ENCODE measurements at places on chromosomes 7 and 10.
A peak's percentile ranks its signal among the peaks of the same experiment; 100 is the strongest.

DNA sequence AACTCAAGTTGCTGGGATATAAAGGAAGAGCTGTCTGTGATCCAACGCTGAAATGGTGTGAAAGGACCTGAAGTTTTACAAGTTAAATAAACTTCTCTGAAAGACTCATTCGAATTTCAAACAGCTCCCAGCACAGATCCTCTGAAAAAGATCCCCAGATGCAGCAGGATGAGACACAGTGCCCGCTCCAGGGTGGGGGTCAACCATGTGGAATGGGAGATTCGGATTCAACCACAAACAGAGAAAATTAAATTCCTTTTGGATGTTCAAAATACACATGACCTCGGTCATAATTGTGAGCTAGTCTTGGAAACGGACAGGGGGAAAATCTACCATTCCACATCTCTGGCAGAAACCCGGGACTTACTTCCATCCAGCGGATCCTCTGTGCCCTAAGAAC, 119.6 kb downstream of the PRKAG2 start:
- DNase-seq: no peak

- no peak for DNase-seq
These were observed 152.7 kb downstream of the CUX1 start for GRCh38 chr7:101969997-101970585.

- DNase-seq: no peak
These were observed 32.1 kb upstream of the A1CF start for GRCh38 chr10:50917486-50917885.

DNA sequence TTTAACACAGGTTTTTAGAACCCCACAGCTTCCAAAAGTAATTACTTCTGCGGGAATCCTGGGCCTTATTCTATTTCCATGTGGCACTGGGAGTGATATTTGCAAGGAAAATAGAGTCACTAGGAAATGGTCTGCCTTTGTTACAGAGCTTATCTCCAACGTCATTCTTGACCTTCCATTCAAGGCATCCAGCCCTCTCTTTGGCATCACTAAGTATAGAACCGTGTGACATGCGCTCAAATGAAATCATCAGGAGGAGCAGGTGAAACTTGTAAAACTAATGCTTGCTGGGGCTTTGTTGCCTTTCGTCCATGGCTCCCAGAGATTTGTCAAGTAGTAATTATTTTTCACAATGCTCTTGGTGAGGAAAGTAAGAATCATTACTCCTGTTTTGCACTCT, 73.4 kb downstream of the PAPSS2 start:
- no peak for DNase-seq

DNA sequence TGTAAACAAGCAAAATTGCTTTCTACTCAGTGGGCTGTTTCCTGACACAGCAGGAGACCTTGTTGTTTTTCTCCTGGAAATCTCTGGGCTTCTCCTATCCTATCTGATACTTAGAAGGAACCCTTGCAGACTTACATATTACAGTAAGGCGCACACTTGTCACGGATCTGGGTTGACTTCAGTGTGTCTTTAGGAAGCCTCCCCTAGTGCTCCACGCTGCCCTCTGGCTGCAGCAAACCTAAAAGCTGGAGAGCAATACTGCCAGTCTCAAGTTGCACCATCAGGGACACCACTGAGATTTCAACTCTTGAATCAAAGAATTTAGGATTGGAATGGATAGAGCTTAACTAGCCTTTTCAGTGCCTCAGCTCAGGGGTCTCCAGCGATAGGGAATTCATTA, 495.3 kb downstream of the LRMDA start:
- no peak for DNase-seq

- DNase-seq: no peak
These were observed 118.5 kb downstream of the RAB18 start for GRCh38 chr10:27622596-27622995.

DNA sequence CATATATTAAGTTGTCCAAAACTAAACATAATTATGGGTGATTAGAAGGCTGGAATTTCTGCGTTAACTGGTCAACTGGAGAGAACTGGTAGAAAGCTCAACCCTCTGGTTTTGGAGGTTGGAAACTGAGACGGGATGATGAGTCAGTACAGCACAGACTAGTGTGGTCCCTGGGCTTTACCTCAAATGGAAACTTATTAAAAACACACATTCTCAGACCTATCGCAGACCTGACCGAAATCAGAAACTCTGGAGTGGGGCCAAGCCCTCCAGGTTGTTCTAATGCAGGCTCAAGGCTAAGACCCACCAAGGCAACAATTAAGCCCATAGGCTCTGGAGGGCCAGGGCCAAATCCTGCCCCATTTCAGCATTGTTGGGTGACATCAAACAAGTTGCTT, 136.9 kb downstream of the KCNMA1 start:
- no peak for DNase-seq

DNA sequence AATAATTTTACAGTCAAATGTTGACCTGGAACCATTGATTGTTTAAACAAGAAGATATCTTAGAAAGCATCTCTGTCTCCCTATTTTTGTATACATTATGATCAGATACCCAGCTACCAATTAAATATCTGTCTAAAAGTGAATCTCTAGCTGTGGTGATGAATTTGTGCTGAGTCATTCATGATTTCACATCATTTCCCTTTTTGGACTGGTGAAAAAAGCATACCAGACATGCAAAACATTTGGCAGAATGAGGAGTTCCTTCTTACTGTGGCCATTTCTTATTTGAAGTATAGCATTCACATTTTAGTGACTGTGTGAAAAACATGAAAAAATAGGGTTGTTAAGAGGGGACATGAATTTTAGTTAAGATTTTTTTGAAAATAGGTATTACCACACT, 98.0 kb upstream of the GATA3 start:
- DNase-seq: no peak

DNA sequence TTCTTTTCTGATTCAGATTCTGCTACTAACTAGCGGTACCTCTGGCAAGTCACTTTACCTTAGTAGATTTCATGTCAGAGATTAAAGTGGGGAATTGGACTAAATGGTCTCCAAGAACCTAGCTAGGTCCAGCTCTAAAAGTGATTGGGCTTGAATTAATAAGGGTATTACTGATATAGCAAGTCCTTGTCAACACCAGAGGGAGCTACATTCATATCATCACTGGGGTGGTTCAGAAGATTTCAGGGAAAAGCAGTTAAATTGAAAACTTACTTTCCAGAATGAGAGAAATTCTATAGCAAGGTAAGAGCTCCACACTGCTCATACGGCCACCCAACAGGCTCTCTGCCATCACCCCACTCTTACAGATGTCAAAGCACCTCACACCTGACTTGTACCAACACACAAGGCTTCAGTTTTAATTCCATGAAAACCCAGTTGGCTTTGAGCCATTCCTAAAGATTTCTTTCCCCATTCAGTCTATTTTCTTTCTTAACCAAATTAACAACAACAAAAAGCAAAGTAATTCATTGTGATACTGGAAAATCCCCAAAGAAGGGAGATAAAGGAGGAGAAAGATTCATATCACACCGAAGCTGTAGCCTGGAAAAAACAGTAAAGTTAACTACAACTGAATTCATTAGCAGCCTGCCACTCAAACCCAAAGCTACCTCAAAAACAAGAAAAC, 38.0 kb upstream of the SPOCK2 start:
- DNase-seq: no peak

DNA sequence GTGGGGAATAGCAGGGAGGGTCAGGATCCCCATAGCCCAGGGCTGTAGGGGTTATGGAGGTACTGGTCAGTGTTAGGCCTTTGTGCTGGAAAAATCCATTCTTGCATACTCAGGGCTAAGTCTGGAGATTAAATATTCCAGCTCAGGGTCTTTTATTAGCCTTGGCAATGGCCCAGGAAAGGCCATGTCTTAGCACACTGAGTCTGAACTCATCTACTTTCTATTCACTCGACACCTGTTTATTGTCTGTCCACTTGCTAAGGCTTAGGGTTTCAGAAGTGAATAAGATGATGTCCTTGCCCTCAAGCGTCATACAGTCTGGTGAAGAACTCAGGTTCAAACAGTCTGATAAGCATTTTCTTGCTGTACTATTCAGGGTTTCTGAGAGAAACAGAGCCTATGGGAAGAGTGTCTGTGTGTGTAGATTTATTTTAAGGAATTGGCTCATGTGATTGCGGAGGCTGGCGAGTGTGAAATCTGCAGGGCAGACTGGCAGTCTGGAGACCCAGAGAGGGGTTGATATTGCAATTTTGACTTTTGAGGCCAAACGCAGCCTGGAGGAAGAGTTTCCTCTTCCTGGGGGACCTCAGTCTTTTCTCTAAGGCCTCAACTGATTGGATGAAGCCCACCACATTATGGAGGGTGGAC, 135.8 kb downstream of the RAMP3 start:
- DNase-seq: no peak

GRCh38 chr10:100879741-100880360, 32.9 kb upstream of the SLF2 start:
- DNase-seq: no peak

DNA sequence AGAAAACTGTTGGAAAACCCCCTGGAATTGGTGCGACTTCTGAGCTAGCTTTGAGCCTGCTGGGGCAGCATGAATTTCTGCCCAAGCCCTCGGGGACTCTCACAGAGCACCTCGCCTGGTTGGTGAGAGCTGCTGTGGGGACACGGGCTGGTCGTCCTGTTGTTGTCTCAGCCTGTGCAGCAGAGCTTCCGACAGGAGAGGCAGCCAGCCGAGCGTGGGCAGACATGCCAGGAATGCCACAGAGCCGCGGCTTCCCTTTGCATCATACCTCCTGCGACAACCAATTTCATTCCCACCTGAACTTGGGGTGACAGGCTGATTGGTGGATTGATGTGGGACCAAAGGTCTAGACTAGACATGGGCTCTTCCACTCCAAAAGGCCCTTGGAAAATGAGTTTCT, 60.2 kb upstream of the NRBF2 start:
- DNase-seq: no peak

DNA sequence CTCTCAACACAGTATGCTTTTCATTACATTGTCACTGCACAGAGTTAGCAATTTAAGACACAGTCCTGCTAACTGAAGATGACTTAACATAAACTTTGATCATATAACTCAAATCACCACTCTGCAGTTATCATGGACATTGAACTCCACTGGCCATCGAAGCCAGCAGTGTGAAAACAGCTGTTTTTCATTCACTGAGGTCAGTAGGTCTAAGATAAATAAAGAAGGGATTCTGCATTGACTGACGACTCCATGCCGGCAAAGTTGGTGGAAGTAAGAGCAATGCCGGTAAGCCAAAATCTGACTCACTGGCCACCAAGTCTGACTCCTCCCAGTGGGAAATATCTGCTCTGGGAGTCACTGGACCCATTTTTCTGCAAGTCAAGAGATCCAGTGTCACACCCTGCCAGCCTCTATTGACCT, 449.9 kb upstream of the ANKRD30A start:
- no peak for DNase-seq

DNA sequence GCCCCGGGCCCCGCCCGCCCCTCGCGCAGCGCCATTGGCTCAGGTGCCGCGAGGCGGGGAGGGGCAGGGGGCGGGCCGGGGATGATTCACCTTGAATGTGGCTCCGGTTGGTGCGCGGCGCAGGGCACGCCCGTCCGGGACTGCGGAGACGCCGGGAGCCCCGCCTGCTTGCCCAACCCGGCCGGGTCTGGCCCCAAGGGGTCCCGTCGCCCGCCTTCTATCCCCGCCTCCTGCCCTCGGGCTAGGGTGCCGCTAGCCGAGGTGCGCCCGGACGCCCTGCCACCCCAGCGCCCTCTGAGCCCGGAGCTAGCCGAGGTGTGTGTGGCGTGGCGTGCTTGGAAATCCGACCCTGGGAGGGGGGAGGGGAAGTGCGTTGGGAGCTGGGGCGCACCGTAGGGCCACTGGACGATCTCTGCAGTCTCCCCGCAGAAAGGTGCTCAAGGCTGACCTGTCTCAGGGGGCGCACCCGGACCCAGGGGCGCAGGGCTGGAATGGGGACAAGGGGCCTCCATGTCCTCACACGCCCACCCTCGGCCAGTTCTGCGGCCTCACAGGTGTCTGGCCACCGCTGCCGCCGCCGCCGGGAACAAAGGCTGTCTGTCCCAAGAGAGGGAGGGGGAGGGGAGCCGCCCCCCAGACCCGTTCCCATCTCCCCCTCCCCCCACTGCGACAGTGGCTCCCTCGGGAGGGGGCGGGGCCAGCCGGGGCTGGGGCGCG, 168.9 kb downstream of the NRF1 start:
- peak; percentile 40 for DNase-seq

DNA sequence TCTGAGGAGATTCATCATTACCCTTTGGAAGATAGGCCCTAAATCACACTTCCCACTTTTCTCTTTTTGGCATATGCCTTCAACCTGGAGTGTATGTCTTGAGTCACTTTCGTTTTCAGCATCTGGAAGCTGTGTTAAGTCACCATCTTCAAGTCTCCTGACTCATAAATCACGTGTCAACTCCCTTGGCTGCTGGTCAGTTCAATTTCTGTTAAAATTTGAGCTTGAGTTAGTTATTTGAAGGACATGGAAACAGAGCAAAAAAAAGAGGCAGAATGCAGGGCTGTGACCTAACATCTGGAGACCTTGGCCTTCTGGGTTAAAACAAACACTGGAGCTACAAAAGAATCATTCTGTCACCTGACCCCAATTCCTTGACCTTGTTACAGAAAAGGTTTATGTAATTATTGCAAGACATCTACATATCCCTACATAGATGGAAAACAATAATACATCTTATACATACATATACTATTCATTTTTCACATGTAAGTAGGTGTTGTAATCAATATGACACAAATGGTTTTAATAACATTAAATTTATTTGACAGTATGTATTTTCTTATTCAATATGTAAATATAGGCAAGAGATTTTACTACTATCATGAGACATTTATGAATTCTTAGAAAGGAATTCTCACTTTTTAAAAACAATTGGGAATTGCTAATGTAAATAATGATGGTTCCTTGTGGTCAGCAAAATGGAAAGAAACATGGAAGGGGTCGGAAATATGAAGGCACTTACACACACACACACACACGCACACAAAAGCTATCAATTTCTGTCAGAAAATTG, 169.7 kb upstream of the PHYHIPL start:
- no peak for DNase-seq

GRCh38 chr7:133504825-133505224, 251.9 kb downstream of the EXOC4 start:
- DNase-seq: no peak

DNA sequence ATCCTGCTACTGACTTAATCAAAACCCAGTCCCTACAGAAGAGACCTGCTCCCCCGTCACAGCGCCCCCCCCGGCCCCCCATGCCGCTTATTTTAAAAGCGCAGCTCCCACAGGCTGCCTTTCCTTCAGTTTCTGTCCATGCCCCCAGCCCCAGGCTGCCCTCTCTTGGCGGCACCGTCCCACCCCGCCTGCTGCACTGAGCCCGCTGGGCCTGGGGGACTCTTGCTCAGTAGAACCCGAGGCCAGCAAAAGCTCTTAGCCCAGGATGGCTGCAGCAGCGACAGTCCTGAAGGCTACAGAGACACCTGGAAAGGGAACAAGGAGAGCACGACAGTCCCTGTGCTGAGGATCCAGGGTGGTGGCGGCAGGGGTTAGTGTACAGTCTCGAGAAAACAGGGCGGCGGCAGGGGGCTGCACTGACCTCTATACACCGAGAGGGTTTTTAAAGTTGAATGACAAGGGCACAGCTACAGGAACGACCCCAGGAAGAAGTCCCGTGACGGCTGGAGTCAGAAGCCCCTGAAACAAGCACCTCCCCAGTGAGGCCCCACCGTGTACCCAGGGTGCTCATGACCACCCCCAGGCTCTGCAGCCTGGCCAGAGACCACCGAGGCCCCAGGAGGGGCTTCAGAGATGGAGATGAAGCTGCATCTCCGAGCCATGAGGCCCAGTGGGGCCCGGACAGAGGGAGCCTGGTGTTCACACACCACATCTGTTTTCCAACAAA, 54.4 kb downstream of the ZRANB1 start:
- no peak for DNase-seq

GRCh38 chr7:36475381-36475780, 85.7 kb downstream of the ANLN start:
- DNase-seq: no peak

- no peak for DNase-seq
These were observed 13.8 kb downstream of the MTERF1 start for GRCh38 chr7:91866599-91867148.

Data from activated T-helper 1 cell treated with anti-CD3 and anti-CD28 coated beads, Interleukin-2, amount 50 U/mL, for 16 hours (primary cell).